HFF-Myc (cell line): ENCODE measurements at places on chromosomes 2 and 18.

DNA sequence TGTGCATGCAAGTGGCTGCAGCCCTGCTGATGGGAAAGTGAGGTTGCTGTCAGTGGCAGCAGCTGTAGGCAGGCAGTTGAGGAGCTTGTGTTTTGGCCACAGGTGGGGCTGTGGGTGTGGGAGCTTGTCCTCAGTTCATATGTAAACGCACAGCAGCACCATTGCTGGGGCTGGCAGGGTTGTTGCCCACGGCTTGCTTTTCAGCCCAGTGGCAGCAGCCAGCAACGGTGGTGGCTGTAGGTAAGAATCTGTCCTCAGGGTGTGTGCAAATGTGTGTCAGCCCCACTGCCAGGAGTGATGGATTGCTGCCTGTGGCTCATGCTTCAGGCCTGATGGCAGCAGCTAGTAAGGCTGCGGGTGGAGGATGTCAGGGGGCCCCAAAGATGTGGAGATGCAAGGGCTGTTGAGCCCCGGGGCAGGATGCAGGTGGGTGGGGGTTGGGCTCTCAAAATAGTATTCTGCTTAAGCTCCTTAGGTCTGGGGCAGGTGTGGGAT, 141.3 kb upstream of the THUMPD2 start:
- no peak for DNase-seq

- no peak for DNase-seq
Observed at GRCh38 chr2:192194866-192195547, at the start of gene TMEFF2. Gene TMEFF2 (minus strand): TSS chr2:192194933. CDS start chr2:192194524, 409 bp downstream.

DNA sequence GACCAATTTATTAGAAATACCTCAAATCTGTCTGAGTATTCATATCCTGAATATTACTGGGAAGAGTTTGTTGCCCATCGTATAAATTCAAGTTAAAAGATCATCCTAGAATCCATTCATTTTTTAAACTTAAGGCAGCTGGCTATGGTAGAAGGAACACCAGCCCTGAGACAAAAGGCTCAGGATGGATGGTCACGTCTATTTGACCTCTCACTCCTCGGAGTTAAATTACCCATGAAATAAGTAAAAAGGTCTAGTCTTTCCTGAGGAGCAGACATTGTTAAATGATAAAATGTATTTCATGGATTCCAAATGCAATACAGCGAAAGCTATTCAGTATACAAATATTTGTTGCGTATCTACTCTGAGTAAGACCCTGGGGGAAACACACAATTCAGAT, 826.0 kb upstream of the LRATD1 start:
- DNase-seq = no peak

GRCh38 chr2:79789811-79790210, 277.0 kb downstream of the CTNNA2 start:
- no peak for DNase-seq

GRCh38 chr2:236949089-236949905, 136.4 kb upstream of the COPS8 start:
- DNase-seq = no peak

DNA sequence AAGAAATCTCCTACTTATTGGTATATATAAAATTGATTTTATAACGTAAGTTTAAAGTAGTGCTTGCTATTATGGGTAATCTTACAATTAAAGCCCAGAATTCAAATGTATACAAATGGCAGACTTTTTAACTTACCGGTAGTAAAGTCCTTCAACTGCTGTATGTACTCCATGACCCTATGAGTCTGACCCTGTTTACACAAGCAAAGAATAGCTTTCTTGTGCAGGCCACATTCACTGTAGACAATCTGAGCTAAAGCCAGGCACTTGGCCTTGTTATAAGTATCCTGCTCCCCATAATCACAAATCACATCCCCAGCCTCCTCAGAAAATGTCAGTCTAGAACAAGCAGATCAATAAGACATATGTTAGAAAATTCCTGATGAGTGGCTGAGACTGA, 51.7 kb downstream of the CLHC1 start:
- no peak for DNase-seq

DNA sequence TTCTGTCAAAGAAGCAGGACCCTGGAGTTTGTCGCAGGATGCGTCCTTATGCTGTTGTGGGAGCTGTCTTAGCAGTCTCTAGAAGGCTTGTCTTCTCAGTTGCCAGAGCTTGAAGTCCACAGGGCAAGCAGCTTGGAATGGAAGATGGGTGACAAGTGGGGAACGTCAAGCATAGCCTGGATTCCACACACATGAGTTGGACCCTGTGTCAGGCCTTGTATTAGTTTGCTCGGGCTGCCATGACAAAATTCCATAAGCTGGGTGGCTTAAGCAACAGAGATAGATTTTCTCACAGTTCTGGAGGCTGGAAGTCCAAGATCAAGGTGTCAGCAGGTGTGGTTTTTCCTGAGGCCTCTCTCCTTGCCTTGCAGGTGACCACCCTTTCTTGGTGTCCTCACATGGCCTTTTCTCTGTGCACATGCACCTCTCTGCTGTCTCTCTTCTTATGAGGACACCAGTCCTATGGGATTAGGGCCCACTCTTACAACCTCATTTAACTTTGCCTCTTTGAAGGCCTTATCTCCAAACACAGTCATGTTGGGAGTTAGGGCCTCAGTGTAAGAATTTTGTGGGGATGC, 51.3 kb downstream of the THNSL2 start:
- no peak for DNase-seq

DNA sequence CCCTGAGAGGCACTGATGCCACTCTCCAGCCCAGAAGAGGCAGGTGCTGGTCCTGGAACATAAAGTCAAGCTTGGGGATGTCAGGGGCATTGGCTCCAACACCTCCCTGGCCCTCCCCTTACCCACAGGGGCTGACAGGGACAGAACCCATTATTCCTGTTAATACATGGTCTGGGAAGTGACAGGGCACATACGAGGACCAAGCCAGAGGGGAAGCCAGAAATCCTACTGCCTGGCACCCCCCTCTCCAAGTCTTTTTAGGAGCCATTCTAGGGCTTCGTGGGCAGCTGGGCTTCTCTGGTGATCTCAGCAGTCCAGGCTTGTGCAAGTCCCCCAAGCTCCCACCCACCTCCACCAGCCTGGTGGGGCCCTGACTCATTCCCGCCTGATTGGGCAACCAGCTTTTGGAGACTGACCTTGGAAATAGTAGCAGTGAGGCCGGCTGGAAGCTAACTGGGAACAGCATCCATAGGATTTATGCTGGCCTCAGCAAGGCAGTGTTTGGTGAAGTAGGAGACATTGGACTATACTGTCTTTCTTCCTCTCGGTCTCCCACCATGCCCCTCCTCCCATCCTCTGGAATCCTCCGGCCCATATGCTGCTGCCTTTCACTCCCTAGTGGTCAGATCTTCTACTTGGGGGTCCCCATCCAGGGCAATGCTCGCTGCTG, 86.4 kb upstream of the HK2 start:
- DNase-seq = no peak

DNA sequence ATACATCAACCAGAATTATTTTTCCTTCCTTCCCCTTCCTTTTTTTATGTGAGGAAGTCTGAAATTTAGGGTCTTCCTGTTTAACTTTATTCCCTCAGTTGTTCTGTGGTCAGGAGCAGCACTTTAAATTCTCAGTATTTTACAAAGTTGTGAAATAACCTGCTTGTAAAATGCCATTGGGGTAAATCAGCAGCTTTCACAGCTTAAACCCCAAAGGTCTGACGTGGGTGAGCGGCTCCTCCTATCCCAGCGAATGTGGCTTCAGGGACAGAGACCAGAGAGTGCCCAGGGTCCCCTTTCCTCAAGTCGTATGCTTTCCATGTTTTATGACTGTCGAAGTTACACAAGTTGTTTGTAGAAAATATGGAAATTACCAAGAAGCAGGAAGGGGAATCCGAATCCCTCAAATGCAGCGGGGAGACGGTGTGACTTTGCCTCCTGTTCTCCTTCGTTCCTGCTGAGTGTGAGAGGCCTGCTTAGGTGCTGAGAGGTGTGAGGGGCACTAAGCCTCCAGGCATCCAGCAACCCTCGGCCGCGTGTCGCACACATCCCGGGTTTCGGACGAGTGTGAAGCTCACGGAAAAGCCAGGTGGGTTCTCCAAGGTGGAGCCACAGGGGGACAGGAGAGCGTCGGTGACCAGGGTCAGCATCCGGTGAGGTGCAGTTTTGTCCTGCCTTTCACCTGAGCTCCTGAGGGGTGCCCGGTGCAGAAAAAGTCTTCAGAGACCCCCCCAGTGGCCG, 10.8 kb upstream of the KCNG2 start:
- no peak for DNase-seq

GRCh38 chr2:232295971-232296370, 82.6 kb upstream of the ALPP start:
- no peak for DNase-seq

DNA sequence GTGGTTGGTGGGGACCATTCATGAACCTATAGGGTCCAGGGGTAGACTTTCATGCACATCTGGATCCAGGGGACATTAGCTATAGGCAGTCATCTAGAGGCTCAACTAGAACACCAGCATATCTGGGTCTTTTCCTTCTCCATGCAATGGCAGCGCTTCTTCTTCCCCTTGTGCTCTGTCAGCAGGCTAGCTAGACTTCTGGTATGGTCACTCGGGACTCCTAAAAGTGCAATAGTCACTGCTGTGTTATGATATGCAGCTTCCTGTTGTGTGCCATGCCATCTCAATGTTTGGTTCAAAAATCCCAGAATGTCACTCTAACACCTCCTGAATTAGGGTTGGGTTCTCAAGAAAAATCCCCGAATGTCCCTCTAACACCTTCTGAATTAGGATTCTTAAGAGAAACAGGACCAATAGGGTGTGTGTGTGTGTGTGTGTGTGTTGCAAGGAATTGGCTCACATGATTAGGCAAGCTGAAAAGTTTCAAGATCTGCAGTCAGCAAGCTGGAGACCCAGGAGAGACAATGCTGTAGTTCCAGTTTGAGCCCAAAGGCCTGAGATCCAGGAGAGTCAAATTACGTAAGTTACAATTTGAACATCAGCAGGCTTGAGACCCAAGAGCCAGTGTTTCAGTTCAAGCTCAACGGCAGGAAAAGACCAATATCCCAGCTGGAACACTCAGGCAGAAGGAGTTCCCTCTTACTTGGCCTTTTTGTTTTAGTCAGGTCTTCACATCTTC, 97.1 kb upstream of the LTBP1 start:
- no peak for DNase-seq

DNA sequence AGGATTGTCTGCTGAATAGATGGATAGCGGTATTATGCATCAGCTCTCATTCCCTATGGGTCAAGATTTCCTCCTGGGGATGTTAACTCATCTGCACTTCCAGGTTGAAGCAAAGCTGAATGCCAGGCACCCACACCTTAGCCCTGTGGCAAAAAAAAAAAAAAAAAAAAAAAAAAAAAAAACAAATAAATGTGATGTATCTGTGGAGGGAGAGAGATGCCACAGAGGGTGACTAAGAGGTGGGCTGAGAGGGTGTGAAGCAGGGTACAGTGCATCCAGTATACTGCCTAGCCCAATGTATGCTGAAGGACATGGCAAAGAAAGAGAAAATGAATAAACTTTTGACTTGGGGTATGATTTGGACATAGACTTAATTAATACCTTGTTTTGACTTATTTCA, 91.4 kb downstream of the COPS8 start:
- no peak for DNase-seq

DNA sequence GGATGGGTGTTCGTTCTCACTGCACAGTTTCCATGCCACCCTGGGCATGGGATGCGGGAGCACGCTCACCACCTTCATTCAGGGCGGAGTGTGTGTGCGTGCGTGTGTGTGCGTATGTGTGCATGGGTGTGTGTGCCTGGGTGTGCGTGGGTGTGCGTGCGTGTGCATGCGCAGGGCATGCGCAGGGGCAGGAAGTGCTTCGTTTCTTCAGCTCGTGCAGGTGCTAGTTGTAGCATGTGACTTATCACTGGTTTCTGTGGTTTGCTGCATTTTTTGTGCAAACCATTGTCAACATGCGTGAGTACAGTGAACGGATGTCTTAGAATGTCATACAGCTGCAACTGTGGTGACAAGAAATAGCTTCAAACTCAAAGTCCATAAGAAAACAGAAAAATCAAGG, 179.5 kb downstream of the PTGR3 start:
- no peak for DNase-seq

DNA sequence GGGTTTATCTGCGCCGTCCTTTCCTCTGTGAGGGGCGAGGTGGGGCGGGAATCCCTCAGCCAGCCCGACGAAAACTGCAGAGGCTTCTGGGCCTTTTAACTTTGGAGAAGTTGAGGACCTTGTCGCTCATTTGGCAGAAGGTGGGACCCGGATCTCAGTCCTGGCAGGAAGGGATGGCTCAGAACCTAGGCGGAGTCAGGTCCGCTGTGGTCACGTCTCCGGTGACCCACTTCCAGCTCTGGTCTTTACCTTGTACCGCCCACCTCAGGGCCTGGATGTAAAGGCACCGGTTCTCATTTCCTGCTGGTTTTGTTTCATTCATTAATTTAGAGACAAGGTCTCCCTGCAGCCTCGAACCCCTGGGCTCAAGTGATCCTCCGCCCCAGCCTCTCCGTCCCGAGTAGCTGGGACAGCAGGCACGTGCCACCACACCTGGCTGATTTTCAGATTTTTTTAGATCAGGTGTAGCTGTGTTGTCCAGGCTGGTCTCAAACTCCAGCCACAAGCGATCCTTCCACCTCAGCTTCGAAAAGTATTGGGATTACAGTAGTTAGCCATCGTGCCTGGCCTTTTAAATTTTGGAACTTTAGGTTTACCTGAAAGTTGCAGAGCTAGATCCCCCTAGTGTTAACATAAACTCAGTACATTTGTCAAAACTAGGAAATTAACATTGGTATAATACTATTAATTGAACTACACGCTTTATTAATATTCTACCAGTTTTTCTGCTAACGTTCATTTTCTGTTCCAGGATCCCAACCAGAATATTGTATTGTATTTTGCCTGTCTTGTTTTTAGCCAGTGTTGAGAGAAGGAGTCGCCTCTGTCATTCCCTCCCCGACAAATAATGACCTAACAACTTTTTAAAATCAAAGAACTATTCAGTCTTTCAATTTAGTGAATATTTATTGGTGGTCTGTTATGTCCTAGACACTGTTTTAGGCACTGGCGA, 852 bp downstream of the POLI start:
- DNase-seq = peak; percentile 20

- DNase-seq = no peak
Observed at GRCh38 chr2:241721852-241722251, 12.6 kb upstream of the D2HGDH start.

DNA sequence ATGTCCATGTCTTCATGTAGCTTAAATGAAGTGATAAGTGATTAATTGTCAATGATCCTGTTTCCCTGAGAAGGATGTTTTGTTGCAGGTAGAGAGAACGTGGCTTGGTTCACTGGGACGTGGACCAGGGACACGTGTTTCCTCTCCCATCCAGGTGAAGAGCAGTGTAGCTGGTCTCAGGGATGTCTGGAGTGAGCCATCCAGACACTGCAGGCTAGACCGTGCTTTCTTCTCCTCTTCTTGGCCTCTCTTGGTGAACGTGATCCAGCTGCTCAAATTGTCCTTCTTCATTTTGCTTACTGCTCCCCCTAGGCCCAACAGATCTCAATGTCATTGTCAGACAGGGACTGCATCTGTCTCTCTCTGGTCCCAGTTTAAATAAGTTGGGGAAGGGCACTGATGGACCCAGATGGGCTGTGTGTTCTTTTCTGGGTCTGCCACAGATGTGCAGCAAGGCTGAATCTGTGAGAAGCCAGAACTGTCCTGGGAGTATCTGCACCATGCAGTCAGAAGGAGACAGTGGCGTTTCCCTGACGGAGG, 263.8 kb downstream of the CYRIA start:
- no peak for DNase-seq

GRCh38 chr18:74961596-74961995, 247.3 kb downstream of the PTGR3 start:
- DNase-seq = no peak

- DNase-seq = peak; percentile 20
Observed at GRCh38 chr2:26704441-26704977, 12.0 kb downstream of the KCNK3 start.
